ENCODE measurements at places on chromosomes 12 and 14.

GRCh38 chr12:49698619-49699545 lies 8.3 kb downstream of the FMNL3 start:
- DNase-seq: no peak

GRCh38 chr12:96919510-96920210 lies 12.6 kb downstream of the NEDD1 start:
- DNase-seq: no peak

DNA sequence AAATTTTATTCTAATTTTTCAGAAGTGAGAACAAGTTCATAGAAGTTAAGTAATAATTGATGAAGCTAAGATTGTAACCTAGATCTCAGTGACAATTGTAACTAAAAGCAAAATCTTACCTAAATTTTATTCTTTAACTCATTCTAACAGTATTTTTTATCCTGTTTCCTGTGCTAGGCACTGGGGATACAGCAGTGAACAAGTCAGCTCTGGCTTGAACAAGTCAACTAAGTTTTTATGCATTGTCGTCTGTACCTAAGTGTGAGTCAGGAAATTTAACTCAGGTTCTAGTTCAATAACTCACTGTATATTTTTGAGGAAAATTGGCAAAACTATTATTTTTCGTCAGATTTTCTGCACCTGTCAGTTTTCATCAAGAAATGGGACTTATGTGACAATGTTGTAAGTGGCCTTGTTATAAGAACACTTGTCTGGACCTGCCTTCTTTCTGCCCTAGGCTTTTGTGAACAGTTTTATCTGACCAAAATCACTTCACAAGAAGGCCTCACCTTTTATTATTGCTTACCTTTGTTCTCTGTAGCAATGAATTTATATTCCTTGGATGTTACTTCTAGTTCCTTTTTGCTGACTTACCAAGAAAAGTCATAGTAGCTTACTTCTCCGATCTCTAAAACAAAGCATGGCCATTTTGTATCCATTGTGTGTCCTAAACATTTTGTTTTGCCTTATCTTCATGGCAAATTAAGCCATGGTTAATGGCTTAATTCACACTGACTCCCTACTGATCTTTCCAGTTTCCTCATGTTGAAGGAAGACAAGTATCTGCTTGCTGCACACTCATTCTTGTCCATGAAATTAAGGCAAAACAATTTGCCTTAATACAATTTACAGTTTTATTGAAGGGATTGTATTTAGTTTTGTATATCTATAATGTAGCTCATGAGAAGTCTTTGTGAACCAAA lies 2.7 kb downstream of the TMTC3 start:
- DNase-seq: no peak

DNA sequence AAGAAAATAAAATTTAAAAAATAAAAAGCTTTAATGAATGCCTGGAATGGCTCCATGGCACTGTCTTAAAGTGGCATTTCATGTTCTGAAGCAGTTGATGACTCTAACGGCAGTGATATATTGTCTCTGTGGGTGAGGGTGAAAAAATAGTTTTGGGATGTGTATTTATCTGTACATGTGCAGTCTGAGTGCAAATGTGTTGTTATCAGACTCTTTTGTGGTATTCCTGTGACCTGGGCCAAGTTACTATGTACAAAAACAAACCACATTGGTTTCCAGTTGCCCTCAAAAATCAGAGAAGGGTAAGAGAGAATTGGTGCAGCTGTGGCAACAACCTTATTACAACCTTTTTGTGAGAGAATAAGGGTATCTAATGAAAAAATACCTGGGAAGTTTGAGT lies 81.7 kb upstream of the CCDC91 start:
- DNase-seq: no peak

GRCh38 chr14:81927070-81927469 lies 393.4 kb upstream of the SEL1L start:
- no peak for DNase-seq

GRCh38 chr12:102480406-102480805 lies at the start of gene IGF1:
TSS of gene IGF1 (minus strand) at chr12:102480563. CDS start at chr12:102480381, 182 bp downstream.
- DNase-seq: no peak

DNA sequence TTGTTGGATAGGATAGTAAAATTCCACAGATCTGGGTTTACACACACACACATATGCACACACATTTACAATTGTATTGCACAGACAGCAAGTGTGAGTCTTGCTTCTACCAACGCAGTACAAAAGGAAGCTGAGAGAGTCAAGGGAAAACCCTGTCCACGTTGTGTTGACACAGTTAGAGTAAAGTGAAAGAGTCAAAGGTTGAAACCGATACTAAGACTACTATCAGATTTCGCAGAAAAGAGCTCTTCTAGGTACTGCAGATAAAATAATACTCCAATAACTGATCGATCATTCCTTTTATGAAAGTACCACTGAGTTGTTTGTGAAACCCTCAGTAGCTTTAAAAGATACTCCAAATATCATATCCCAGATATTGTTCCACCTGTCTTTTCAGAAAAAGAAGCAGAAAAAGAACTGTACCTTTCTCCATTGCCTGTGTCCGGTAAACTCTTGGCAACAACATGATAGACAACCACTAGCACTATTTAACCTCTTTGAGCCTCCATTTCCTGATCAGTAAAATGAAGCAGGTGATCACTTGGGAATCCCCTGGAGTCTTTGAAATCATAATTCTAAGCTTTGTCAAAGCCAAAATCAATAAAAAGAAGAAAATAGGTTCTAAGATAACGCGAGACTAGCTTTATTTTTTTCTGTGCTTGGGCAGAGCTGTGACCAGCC lies 224.6 kb upstream of the FOXN3 start:
- DNase-seq: peak; percentile 42

DNA sequence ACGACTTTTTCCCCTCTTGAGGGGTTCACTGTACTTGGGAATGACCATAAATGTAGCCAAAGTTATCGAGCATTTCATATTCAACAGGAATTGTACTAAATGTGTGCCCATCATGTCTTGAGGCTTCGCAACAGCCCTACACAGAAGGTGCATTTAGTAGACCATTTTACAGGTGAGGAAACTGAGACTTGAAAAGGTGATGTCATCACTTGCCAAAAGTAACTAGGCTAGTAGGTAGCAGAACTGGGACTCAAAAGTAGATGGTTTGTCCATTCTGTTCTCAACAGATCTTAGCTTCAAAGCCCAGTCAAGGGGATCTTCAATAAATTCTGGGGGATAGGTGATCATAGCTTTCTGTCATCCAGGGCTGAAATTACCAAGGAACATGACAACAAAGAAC lies 782.2 kb downstream of the MED13L start:
- no peak for DNase-seq

GRCh38 chr14:44609201-44609600 lies 102.1 kb upstream of the FSCB start:
- no peak for DNase-seq

DNA sequence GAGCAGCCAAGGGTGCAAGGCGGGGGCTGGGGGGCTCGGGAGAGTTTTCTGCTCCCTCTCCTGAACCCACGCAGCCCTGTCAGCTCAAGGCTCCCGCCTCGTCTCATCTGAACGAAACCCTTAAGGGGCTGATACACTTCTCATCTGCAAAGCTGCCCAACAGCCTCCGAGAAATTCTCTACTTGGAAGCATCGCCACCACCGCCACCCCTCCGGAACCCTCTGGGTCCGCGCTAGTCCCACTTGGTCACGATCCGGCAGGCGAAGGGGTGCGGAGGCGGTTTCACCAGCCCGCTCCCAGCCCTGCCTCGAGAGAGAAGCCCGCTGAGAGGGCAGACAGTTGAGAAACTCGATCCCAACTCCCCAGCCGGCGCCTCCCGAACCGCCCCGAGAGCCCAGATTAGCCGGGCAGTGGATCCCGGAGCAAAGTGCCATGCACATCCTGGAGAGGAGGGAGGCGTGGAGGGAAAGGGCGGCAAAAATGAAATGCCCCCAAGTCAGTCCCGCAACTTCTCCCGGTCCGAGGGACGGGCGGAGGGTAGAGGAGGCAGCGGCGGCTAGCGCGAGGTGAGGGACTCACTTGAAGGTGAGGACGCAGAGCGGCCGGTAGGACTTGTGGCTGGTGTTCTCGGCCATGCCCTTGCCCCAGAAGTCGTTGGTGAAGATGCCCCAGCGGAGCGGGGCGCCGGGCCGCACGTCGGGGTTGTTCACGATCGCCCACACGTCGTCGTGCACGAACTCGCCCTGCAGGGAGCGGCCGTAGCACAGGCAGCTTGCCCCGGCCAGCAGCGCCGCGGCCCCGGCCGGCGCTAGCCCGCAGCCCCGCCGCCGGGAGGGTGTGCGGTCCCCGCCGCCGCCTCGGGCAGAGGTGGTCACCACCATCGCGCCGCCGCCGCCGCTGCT lies 620 bp downstream of the TMTC1 start:
- DNase-seq: no peak

DNA sequence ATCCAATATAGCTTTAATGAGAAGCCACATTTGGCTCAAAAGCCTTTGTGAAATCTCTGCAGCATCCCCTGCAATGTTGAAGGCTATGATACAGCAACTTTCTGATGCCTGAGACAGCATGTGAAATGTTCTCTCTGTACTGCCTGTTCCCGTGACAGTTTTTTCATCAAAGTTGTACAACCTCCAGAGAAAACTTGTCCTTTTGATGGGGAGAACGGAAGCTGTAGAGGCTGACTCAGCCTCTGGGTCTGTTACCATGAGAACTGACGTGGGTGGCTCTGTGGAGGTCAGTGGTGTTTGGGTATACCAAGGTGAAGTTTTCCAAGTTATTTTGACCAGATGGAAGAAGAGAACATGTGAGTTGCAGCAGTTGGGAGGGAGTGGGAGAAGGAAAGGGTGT lies 17.0 kb downstream of the SLC4A8 start:
- no peak for DNase-seq

DNA sequence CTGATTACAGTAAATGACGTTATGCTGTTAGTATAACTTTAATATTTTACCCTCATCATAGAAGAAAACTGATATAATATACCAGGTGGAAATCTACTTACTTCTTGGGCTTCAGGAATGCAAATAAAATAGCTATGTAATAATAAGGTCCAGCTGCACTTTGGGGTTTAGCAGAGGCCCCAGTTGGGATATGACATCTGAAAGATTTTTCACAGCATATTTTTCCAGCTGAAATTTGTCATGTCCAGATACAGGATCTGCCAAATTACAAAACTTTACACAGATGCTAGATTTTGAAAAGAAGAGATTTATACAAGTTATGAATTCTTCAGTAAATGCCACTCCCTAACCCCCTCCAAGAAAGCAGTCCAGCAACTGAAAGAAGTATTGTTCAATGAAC lies 29.2 kb upstream of the DCN start:
- no peak for DNase-seq

- DNase-seq: no peak
Observed at GRCh38 chr12:100995771-100996170, 201.2 kb downstream of the ANO4 start.

Data from NCI-H510A treated with DMSO at 0.1 percent for 48 hours (cell line).